Calu3 (cell line): ENCODE measurements at places on chromosomes 5 and 9.
A peak's percentile ranks its signal among the peaks of the same experiment; 100 is the strongest.

DNA sequence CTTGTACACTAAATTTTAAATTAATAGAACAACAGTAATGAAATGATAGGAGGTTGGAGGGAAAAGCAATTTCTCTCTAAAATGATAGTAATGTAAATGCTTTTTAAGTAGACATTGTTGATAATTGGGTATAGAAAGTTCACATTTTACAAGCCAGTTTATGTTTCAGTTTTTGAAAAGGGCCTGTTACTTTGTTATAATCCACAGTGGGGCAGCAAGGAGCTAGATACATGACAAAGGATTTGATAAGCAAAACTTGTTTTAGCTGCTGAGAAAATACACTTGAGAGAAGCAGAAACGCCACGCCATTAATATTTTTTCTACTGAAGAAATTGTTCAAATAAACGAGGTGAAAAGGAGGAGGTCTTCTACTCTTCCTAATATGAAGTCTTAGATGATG lies 30.2 kb downstream of the SREK1 start:
- DNase-seq = no peak

GRCh38 chr5:135747824-135748223 lies 86.6 kb upstream of the SLC25A48 start:
- DNase-seq = no peak

GRCh38 chr9:81621785-81622259 lies 67.5 kb downstream of the TLE1 start:
- DNase-seq = no peak

DNA sequence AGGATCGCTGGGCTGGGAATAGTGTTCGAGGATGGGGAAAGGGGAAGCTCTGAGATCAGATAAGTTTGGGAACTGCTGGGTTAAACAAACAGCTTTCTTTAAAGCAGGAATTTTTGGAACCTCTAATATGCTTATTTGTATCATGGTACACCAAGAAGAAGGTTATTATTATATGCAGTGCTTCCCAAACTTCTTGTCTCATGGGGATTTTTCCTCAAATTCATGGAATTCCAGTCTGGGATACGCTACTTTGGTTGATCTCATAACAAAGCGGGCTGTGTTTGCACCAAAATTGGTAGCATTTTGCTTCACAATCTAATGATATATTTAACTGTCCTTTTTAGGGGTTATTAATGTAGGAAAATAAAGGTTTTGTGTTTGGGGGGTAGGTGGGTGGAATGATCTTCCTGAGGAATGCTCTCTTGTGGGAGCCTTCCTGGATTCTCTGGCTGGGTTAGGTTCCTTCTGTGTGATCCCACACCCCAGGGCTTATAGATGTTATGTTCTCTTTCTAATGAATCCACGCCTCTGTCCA lies 116.2 kb upstream of the PANK3 start:
- DNase-seq = no peak

GRCh38 chr5:135041145-135041587 lies 7.1 kb upstream of the PITX1 start:
- no peak for DNase-seq

DNA sequence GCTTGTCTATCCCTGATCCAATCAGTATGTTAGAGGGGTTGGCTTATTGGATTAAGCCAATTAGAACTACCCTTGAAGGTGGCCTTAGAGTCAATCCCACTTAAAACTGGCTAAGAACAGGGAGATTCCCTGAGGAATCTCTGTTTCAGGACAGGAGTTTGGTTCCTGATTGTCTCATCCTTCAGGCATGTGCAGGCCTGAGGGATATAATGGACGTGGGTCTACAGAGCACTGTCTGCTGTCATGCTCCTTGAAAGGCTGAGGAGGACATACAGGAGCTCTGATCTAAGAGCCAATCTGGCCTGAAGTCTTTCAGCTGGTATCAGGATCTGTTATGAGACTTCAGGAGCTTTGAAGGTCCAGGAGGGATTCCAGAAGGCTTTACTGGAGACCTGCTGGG lies 36.2 kb upstream of the PRXL2C start:
- no peak for DNase-seq

GRCh38 chr5:65913519-65913918 lies 12.9 kb upstream of the ERBIN start:
- no peak for DNase-seq

DNA sequence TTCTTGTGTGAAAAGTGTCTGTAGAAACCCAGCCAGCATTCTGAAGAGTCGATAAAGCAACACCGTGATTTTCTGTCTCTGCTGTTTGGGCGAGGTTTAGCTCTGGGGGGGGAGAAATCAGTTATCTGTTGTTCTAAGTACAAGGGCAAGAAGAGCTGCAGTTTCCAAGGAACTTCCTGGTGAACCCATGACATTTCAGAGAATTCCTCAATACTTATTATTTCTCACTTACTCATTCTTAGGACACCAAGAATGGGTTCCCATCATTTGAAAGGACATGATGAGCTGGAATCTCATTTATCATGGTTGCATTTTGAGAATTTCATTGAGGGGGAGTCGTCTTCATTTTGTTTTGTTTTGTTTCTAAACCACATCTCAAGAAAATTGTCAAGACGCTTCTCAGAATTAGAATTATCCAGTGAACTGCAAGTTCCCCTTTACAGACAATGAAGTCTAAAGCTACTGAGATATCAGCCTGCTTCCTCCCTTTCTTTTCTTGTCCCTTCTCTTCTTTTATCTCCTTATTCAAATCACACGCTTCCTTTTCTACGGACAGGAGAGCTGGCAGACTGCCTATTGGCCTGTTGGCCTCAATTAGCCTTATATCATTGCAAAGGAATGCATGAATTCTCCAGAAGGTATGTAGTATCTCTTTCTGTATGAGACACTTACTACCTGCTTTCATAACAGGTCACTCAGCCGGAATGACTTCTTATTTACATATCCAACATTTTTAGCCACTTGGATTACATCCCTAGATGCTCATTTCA lies 53.7 kb downstream of the ZNF462 start:
- DNase-seq = peak; percentile 54

DNA sequence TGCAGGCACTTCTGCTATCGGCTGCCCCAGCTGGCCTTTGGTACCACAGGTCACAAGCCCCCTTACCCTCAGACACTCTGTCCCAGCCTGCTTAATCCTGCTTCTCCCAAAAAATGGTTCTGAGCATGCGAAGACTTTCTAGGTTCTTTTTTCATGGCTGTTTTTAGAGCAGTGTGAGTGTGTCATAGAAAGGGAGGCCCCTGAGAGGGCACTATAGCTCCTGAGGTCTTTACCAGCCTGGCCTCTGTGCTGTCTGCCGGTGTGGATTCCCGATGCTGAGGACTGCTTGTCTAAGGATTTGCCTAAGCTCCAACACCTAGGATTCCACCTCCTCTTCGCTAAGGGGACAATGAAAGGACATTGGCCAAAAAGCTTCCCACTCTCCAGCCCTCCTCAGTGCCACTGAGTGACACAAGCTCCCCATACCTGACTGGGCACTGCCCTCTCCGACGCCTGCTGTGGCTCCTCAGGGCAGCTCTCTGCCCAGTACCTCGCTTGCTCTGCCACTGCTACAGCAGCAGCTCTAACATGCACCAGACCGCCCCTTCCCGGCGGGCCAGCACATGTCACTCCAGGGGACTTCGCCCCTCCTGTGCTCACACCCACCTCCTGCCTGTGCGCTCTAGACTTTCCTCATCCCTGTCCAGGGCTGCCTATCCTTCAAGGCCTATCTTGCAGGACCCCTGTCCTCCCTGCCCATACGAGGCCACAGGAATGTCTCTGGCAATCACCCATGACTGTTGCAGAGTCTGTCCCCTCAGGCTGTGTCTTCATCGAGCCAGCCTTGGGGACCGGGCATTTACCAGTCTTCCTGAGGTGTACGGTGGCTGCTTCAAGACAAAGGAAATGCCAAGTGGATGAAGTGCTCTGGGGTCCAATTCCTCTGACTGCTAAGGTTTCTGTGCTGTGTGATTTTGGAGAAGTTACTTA lies 21.0 kb downstream of the MACROH2A1 start:
- DNase-seq = no peak

DNA sequence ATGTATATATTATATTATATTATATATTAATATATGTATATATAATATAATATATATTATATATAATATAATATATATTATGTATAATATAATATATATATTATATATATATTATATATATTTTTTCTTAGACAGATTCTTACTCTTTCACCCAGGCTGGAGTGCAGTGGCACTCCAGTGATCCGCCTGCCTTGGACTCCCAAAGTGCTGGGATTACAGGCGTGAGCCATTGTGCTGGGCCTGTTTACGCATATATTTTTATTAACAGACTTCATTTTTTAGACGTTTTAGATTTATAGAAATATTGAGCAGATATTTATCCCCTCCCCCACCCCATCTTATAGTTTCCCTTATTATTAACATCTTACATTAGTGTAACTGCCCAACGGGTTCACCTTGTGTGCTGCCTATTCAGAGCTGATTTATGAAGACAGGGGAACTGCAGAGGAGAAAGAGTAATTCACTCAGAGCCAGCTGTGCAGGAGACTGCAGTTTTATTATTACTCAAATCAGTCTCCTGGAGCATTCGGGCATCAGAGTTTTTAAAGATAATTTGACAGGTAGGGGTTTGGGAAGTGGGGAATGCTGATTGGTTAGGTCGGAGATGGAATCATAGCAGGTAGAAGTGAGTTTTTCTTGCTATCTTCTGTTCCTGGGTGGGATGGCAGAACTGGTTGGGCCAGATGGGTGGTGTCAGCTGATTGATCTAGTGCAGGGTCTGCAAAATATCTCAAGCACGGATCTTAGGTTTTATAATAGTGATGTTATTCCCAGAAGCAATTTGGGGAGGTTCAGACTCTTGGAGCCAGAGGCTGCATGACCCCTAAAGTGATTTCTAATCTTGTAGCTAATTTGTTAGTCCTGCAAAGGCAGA lies 93.4 kb downstream of the UNC13B start:
- DNase-seq = no peak

GRCh38 chr9:98610211-98610610 lies 98.5 kb downstream of the GABBR2 start:
- DNase-seq = no peak

DNA sequence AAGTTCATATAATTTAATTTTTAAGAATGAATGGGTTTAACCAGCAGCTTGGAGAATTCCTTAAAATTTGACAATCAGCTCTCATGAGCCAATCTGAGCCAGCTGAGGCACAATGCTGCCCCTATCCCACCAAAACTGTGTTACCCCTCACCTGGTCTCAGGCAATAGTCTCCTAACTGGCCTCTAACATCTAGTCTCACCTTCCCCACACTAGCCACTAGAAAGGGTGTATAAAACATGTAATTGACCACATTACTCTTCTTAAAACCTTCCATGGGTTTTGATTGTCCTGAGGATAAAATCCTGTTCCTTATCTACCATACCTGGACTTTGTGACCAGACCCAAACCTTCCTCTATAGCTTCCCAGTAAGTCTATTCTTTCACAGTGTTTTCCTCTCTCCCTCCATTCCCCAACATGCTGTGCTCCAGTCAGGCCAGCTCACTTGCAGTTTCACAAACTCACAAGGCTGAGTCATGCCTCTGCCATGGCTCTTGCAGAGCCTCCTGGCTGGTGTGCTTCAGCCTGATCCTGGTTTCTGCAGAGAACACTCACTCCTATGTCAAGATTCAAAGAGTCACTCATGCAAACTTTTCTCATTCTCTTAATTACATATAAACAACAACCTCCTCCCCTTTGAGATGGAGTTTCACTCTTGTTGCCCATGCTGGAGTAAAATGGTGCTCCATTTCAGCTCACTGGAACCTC lies 16.0 kb upstream of the ZCCHC7 start:
- DNase-seq = no peak

- DNase-seq = no peak
Measured at GRCh38 chr5:80704221-80704620, 49.4 kb upstream of the DHFR start.

GRCh38 chr5:4862500-4862899 lies 277.6 kb upstream of the ADAMTS16 start:
- DNase-seq = no peak

- no peak for DNase-seq
Measured at GRCh38 chr5:157559301-157559700, 16.3 kb downstream of the ADAM19 start.

DNA sequence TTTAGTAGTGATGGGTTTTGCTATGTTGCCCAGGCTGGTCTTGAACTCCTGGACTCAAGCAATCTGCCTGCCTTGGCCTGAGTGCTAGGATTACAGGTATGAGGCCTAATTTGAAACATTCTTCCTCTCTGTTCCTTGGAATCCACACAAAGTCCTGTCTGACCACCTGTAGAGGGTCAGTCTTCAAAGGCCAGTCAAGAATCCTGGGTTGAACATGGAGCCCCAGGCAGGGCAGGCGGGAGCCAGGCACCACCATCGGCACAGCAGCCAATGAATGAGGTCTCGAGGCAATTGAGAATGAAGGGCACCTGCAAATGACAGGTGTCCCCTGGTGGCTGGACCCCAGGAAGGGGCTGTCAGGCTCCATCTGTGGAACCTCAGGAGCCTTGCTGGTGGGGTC lies 17.4 kb upstream of the NCS1 start:
- no peak for DNase-seq

- DNase-seq = no peak
Measured at GRCh38 chr9:109600142-109600541, 102.0 kb upstream of the PTPN3 start.

GRCh38 chr5:77546-77945 lies 14.4 kb upstream of the PLEKHG4B start:
- DNase-seq = no peak

DNA sequence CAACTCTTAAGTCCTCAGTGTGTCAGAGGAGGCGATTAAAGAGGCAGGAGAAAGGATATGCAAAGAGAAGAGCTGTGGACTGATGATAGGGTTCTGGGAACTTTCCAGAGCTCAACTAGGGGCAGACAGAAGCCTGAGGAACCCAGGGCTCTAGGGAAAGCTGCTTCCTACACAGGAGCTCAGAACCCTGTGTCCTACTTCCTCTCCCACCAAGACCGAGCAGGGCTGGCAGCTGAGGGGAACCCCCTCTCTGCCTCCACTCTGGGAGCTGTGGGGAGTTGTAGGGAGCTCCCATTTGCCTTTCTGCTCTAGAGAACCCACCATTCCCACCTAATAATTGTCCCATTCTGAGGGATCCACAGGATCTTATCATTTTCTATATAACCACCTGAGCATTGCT lies 674.3 kb downstream of the ACTL7B start:
- DNase-seq = no peak

DNA sequence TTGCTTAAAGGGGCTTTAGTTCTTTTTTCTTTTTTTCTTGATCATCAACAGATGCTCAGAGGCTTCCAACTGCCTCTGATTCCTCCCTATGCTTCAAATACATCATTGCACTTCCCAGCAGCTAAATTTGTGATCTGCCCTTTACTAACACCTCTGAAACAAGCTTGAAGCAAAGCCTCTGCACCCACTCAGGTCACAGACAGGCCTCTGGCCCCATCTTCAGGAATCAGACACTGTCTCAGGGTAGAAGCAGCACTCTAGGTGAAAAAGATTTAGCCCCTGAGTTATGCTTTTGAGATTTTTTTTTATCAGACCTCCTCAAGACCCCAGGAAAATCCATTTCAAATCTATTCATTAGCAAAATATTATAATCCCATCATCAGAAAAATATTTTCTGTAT lies 91.5 kb downstream of the MAMDC2 start:
- DNase-seq = no peak
